NCI-H1694 (cell line): ENCODE measurements at places on chromosomes 7 and 10.
A peak's percentile ranks its signal among the peaks of the same experiment; 100 is the strongest.

DNA sequence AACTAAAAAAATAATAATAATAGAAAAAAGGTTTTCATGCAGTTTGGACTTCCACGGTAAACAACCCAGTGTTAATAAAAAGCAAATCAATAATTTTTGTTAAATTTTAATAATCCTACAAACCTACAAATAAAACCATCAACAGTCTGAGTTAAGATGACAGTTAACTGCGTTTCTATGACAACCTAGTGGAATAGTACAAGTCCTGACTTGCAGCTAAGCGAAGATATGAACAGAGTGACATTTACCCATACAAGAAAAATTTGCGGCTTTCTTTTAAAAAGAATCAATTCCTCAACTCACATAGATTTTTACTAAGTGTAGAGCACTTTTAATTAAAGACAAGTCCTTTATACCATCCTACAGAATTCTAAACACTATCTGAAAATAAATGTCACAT is 35.6 kb downstream of the VPS41 start:
- DNase-seq = no peak

DNA sequence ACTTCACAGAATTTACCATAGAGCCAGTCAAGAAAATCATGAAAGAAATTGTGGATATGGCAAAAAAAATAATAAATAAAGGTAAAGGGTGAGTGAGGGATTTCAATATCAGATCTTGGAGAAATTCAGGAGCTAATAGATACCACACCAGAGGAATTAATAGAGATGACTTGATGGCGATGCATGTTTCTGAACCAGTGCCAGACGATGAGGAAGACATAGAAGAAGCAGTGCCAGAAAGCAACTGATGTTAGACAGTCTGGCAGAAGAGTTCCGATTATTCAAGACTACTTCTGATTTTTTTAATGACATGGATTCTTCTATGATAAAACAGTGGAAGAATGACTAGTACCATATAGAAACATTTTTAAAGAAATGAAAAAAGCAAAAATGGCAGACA is 314.7 kb downstream of the BICC1 start:
- no peak for DNase-seq

DNA sequence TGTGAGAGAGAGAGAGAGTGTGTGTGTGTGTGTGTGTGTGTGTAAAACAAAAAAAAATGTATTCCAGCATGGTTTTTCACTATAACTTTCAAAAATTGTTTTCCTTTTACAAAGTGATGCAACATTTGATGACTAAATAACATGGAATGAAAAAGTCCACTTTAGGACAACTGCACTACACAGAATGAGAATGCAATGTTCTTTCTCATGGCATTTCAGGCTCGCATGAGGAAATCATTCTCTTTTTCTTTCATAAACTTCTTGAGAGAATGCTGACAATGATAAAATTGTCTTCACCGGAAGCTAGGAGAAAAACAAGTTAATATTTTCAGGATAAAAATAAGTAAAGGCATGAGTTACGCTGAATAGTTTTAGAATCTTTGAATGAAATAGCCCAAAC is 53.7 kb downstream of the SLC16A12 start:
- DNase-seq = no peak

GRCh38 chr10:90960355-90960814 is 39.5 kb upstream of the ANKRD1 start:
- no peak for DNase-seq

- DNase-seq = no peak
Measured at GRCh38 chr7:44101966-44102845, 1.9 kb upstream of the AEBP1 start.

DNA sequence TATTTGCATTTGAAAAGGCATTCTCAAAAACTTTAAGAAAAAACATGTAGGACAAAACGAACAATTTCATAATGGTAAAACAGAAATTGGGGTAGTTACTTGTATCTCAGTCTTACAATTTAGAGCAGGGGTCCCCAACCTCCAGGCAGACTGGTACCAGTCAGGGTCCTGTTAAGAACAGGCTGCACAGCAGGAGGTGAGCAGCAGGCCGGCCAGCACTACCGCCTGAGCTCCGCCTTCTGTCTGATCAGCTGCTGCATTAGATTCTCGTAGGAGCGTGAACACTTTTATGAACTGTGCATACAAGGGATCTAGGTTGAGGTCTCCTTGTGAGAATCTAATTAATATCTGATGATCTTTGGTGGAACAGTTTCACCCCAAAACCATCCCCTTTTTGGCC is 77.3 kb downstream of the SEMA3A start:
- no peak for DNase-seq

- DNase-seq = no peak
Measured at GRCh38 chr7:2915023-2915422, 70.9 kb upstream of the GNA12 start.

DNA sequence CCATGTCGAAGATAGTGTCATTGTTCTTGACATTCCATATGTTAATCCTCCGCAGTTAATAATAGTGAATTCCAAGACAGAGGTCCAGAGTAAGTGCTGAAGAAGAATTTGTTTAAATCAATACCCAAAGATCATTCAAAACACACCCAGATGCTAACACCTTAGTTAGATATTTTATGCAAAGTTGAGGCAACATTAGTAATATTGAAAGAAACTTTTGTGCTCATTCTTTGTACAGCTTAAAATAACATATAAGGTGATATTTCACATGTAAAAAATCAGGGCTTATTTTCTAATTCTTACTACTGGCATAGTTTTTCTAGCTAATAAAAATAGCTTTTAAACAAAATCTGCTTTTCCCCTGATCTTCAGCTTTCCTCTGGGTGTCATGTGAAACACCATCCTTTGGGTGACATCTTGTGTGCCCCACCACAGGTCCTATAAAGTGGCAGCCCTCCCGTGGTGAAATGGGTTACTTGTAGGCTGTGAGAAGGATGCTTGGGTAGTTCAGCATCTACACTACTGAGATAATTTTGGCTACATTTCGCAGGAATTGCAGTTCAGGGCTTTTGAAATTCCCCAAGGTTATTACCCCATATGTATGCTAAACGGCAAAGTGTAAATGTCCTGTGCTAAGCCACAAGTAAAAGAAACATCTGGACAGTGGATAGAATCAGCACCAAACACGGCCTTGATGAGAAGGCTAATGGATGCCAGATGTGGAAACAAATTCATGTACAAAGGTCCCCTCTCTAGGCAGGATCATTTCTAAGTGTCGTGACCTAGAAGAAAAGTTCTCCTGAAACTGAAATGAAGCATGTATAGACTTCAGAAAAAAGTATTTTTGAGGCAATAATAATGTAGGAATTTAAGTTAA is 105.4 kb downstream of the GRM3 start:
- no peak for DNase-seq

DNA sequence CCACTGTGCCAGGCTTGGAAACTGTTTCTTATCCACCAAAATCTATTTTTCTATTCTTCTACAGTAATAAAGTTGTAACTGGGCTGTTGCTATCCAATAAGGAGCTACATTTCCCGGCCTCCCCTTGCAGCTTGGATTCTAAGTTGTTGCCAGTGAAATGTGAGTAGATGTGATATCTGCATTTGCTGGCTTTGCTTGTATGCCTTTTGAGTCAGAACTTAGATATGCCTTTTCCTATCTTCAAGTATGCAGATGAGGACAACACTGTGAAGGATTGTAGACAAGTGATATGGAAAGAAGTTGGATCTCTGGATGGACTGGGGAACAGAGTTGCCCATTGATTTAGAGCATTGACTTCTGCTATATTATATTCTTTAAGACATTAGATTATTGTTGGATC is 236.9 kb downstream of the REEP3 start:
- DNase-seq = no peak

DNA sequence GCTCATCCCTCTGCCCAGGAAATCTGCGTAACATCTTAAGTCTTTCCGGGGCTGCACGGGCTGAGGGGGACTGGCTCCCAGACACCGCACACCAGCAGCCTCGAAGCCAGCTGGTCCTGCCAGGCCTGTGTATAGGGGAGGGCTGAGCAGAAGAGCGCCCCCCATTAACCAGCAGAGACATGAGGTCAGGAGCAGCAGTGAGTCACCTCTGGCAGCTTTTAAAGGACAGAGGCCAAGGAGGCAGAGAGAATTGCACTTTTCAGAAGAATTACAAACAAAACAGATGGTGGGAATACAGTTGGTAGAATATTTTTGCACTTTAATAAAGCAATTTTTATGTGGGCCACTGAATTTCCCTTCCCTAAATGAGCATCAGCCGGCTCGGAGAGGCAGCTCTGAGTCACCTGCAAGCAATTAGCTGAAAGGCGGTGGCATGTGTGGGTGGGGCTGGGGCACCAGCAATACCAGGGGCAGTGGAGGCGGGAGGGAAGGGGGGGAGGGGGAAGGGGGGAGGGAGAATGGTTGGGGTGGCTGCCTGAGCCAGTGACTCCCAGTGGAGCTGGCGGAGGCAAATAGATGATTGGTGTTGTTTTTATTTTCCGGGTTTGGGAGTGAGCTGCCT is 39.1 kb downstream of the GOLGA7B start:
- DNase-seq = peak; percentile 70

DNA sequence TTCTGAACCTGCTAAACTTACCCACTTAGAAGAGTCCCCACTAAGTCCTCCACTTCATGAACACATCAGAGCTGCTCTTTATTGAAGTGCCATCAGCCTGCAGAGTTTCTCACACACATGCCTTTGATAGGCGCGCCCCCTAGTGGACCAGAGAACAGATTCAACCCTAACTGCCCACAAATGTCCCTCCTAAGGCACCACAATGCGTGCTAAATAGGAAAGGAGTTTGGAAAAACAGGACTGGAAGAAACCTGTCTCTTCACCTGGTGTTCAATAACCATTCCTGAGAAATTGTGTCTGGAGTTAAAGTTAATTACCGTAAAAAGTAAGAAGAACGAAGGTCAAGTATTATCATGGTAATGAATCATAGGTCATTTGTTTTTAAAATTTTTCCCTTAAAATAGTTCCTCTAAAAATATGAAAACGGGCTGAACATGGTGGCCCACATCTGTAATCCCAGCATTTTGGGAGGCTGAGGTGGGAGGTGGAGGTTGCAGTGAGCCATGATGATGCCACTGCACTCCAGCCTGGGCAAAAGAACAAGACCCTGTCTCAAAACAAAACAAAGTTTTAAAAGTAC is 249.7 kb downstream of the ELMO1 start:
- DNase-seq = peak; percentile 77

DNA sequence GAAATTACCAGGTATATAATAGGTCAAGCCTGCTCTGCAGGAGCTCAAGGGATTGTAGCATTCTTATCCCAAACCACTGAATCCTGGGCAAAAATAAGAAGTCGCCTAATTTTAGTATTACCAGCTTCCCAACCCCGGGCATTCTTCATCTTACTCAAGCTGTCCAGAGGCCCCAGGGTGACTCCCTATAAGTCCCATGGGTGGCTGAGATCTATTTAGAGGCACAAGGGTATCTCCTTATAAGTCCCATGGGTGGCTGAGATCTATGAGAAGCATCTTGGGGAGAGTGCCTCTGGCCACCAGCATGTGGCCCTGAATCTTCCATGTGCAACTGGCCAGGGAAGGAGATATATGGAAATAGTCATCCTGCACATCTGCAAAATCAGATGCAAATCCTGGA is 38.9 kb downstream of the PRSS2 start:
- no peak for DNase-seq

DNA sequence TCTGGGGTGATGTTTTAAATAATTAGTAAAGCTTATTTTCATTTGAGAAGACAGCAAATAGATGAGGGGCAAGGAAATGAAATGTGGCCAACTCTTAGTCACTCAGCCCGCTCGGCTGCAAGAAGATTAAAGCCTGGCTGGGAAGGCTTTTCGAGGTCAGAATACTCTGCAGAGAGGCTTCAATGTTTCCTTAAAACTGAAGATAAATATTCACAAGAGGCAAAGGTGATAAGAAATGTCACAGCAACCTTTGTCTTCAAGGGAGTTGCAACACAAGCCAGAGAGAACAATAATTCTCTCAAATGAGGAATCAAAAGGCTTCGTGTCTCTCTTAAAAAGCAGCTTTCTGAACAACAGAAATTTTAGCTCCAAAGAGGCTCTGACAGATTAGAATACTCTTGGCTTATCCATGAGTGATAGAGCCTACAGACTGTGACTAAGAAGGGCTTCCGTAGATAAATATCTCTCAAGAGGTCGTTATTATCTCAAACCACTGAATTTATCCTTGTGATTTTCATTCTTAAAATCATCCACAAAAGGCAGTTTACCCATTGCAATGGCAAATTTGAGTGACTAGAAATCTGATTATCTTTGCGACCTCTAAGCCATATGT is 92.5 kb downstream of the KLF6 start:
- no peak for DNase-seq

DNA sequence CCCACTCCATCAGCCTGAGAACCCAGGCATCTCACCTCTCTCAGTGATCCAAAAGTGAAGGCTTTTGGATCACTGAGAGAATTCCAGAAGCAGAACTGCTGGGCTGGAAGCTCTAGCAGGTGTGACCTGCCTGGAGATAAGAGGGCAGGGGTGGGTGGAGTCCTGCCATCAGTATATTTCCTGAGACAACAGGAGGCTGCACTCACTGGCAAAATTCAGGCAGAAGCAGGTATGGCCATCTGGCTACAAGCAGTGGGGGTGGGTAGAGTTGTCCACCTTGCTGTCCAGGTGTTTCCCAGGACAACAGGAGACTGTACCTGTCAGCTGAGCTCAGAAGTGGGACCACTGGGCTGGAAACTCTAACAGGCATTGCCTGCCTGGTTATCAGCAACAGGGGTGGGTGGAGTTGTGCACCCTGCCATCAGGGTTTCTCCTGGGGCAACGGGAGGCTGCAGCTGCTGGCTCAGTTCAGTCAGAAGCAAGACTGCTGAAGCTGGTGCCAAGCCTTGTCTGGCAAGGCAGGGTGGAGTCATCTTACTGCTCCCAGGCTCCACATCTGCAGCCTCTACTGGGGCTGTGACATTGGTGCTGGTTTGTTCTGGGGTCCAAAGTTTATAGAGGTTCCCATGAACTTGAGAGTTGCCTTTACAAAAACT is 47.2 kb upstream of the SFTPD start:
- DNase-seq = peak; percentile 41

DNA sequence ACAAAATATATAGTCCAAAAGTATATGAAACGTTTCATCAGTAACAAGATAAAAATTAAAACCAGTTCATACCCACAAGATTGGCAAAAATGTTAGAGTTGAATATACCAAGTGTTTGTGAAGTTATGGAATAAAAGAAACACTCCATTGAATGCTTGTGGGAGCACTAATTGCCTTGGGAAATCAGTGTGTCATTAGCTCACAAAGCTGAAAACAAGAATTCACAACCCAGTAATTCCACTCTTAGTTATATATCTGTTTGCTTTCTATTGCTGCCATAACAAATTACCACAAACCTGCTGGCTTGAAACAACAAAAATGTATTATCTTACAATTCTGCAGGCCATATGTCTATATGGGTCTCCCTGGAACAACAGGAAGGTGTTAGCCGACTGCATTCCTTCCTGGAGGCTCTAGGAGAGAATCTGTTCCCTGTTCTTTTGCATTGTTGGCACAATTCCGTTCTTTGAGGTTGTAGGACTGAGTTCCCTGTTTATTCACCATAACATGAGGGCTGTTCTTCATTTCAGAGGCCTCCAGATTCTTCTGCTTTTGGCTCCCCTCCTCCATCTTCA is 45.7 kb downstream of the SEM1 start:
- no peak for DNase-seq

- DNase-seq = no peak
Measured at GRCh38 chr10:22702348-22702747, 12.0 kb downstream of the PIP4K2A start.

DNA sequence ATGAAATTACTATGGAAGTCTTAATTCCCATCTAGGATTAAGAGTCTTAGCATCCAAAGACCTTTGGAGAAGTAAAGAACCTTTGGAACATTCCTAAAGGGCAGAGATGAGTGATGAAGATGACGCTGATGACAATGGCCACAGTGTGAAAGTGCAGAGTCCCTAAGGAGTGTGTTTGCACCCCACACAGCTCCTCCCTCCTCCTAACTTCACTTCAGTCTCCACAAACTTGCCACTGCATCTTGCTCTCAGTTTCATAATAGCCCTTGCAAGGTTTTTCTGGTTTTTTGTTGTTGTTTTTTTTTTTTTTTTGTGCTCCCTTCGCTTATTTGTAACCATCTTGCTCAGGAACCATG is 117.5 kb upstream of the ANLN start:
- no peak for DNase-seq
